ENCODE measurements at places on chromosomes 1 and 21.

DNA sequence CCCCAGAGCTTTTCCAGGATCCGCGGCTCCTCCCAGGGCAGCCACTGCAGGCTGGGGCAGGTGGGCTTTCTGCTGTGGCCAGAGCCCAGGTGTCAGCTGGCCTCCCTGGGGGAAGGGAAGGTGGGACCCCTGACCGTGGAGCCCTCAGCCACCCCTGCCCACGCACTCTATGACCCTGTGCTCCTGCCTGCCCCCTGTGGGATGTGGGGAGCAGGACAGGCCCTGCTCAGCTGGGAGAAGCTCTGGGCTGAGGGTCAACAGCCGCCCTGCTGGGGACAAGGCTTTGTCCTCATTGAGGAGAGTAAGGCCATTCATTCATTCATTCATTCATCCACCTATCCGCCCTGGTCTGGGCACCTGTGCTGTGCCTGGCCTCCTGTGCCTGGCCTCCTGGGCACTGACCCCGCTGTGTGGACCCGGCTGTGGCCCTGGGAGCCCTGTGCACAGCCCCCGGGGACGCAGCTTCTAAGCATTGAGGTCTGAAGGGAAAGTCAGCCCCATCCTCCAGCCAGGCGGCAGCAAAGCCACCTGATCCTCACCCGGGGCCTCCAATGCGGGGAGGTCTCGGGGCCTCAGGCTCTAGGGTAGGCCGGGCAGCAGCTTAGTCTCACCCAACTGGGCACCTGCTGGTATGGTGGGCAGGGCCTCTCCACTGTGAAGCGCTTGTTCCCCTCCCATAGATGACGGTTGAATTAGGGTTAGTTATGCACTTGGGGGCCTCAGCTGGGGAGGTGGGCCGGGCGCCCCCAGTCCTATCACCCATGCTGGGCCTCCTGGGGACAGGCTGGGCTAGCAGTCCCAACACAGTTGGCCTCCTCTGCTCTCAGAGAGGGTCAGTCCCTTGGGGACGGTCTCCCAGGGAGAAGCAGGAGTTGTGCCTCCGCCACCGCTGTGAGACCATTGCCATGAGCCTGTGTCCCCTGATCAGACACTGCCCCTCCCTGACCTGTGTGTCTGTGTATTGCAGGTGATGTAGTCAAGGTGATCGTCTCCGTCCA is 6.0 kb downstream of the TNFRSF14 start:
- no peak for DNase-seq

- DNase-seq, result no peak
Measured at GRCh38 chr1:34115233-34115632, 49.8 kb downstream of the CSMD2 start.

GRCh38 chr1:196660272-196660671 is 8.4 kb downstream of the CFH start:
- no peak for DNase-seq

DNA sequence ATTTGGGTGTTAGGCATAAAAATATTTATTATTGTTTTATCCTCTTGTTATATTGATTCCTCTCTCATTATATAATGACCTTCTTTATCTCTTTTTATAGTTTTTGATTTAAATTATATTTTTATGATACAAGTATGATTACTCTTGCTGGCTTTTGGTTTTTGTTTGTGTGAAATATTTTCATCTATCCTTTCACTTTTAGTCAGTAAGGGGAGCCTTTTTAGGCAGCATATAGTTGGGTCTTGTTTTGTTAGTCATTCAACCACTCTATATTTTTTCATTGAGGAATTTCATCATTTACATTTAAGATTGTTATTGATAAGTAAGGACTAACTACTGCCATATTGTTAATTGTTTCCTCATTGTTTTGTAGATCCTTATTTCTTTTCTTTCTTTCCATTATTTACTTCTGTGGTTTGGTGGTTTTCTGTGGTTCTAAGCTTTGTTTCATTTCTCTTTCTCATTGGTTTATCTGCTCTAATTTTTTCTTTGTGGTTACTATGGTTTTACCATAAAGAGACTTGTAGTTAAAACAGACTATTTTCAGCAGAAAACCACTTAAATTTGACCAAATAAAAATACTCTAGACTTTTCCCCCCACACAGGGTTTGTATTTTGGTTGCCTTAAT is 593.1 kb downstream of the NUF2 start:
- DNase-seq, result no peak

GRCh38 chr1:95229037-95229436 is 5.0 kb upstream of the RWDD3 start:
- DNase-seq, result no peak

DNA sequence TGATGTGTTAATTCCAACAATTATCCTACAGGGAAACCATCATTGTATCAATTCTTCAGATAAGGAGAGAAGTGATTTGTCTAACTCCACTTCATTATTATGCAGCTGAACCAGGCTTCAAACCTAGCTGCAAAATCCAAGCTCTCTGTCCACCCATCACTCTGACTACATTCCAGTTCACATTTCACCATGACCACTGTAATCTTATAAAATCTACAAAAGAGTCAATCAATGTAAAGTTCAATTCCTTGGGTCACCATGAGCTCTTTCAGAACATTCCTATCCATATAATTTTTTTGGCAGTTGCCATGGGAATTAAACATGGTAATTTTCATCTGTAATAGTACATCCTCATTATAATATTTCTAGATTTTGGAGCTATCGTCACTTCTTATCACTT is 100.9 kb downstream of the PLPPR5 start:
- no peak for DNase-seq

DNA sequence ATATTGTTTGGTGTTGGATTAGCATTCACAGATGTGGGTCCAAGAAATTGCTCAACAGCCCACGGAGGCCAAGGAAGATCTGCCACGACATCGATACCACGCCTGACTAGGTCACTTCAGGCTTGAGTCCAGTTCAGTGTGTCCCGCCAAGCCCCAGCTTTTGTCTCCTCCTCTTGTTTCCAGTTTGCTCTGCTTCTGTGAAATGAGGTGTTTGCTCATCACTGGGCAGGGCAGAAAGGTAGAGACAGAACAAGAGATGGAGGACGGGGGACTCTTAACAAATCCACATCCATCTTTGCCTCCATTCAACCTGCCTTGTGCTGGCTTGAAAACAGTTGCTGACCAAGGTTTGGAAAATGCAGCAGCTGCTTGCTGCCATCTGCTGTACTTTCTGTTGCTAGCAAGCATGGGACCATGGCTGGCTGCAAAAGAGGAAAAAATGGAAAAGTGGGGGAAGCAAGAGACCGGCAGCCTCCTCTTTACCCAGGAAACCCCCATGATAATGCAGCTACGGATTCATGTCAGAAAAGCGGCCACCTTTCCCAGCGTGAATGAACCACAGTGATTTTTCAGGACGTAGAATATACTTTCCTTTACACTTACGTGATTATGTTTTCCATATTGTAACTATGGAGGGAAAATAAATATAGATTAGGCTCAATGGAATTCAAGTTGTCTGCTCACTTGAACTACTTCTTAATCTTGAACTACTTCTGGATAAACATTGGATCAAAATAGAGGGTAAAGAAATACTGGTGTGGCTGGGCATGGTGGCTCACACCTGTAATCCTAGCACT is 80.2 kb upstream of the GREM2 start:
- DNase-seq, result no peak

DNA sequence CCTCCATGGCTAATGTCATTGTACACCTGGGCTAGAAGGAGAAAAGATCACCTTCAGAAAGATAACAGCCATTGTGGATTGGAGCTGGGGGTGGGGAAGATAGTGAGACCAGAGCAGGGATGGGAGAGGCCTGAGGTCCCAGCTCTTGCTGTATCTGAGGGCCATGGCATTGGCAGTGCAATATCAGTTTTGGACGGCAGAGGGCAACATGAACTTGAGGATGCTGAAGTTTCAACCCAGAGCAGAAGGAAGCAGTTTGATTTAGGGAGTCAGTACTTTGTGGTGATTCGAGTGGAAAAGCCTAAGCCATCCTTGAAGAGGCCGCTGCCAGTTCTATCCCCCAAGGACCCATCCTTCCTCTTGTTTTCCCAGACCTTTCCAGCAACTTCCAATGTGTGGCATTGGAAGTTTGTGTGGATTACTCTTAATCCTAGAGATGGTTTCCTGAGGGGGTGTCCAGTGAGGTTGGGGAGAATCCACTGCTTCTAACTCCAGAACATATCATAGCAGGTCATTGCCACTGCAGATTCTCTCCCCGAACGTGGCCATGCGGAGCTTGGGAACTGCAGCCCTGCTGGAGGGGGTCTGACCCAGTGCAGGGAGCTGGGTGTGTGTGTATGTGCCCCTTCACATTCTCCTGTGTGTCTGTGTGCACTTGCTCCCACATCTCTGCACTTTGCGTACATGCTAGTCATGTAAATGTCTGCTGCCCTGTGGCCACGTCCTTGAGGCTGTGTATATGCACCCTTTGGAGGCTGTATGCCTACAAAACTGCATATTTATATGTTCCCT is 24.1 kb downstream of the SLC26A9 start:
- DNase-seq, result peak; percentile 45

DNA sequence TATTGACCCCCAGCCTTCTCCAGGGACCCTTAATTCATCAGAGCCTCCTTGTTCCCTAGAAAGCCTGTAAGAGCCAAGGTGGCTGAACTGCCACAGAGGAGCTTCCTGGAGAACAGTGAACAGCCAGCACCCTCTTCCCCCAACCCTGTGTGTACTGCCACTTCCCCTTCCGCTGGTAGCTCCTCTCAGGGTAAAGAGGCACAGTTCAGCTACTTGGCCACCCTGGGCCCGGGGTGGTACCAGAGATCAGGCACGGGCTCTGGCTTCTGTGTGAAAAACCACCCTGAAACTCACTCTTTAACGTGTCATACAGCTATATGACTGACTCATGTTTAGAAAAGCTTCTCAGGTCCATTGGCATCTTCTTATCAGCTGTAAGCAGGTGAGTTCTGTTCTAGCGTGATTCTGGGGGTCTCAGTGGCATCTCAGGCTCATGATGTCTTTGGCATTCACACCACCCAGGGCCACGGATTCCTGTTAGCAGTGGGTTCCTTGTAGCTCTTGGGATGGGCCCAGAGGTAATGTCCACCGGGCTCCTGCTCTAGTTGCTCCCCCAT is 22.4 kb downstream of the ARMH1 start:
- DNase-seq, result no peak

DNA sequence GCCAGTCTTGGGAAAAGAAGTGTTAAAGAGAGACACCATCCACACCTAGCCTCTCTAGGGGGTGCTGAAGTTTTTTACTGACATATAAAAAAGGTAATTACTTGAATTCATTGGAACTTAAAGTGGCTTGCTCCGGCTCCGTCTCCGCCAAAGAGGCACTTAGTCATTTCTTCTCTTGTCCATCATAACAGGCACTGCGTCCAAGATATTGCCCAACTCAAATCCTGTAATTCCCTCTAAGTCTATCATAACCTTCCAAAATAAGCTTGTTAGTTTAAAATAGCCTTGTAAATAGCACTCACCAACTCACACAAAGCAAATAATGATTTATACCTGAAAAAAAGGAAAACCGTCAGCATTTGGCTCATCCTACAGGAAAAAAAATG is 160.5 kb downstream of the ZBTB18 start:
- no peak for DNase-seq

DNA sequence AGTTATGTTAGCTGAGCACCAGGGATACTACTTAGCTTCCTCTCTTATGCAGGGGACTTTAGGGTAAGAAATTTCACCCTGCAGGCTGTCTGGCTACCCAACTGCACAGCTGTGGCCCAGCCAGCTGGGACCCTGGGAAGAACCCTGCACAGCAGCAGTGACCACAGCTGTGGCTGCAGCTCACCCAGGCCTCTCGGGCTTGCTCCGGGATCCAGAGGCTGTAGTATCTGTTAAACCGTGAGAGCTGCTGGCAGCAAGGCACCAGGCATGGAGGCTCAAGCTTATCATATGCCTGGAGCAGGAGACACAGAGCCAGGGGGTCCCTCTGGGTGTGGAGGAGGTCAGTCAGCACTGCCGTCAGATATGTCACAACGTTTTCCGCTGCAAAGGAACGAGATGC is 40.3 kb downstream of the URB1 start:
- DNase-seq, result no peak

GRCh38 chr1:36572906-36573305 is 90.2 kb upstream of the CSF3R start:
- no peak for DNase-seq

GRCh38 chr1:24745711-24746413 is 615 bp downstream of the CLIC4 start:
- no peak for DNase-seq

DNA sequence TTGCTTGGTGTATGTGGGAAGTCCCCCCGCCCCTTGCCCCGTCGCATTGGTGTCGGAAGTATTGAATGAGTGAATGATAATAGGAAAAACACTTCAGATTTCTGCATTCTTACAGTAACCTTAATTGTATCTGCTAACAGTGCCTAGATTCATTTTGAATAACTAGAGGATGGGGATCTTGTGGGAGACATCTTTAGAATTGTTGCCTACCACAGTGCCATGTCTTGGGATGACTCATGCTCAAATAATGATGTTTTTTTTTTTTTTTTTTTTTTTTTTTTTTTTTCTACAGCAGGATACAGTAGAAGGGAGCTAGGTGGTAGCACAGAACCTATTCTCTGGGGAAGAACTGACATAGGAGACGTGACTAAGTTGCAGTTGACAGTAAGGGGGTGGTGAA is 237.9 kb downstream of the USP25 start:
- DNase-seq, result no peak

GRCh38 chr1:10617931-10618885 is 143.5 kb downstream of the PEX14 start:
- no peak for DNase-seq

DNA sequence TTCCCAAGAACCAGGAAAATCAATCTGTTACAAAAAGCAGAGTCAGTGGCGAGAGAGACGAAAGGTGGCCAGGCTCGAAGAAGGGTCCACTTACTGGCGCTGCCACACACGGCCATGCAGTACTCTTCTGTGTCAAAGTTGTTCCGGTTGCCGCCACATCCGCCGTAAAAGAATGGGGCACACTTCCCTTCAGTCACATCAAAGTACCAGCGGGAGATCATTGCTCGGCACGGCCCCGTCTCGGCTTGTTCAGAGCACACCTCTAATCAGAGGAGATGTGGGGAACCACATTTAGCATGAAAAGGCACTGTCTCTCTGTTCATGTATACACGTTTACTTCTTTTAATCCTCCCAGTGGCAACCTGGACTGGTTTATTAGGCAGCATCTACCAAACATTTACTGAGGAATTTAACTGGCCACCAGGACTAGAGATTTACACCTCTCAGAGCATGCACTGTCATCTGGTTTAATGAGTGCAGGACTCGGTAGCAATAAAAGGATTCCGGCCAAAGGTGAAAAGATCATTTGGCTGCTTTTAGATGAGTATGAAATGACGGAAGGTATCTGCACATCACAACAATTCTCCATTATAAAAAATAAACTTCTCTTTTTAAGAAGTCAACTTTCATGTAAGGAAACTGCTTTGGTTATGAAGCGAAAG is 170.5 kb downstream of the APP start:
- DNase-seq, result no peak

Data from GM12864 (cell line).